HuH-7 (cell line): ENCODE measurements at places on chromosomes 1 and 21.

DNA sequence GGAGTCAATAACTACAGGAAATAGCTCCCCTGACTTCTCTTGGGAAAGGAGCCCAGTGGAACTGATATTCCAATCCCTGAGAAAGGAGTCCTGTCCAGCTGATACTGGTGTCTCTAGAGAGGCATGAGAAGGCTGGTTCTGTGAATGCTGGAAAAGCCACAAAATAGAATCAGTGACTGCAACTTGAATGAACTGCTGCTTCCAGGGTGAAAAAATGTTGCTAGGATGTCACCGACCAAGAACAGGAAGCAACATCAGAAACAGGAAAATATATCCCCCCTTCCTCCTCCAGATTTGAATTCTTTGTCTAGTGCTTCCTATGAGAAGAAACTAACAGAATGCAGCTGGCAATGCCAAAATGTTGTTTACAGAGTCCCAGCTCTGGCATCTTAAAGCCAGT, 269.3 kb upstream of the LYPLAL1 start:
- DNase-seq: no peak

GRCh38 chr21:28740125-28740524, 252.6 kb downstream of the LTN1 start:
- no peak for DNase-seq

GRCh38 chr1:90834886-90835660, 118.0 kb upstream of the BARHL2 start:
- DNase-seq: no peak

GRCh38 chr1:97680470-97680869, 240.4 kb downstream of the DPYD start:
- DNase-seq: no peak

GRCh38 chr1:193185211-193185610, 1.2 kb downstream of the B3GALT2 start:
- no peak for DNase-seq

- no peak for DNase-seq
These were observed 53.5 kb upstream of the TRAPPC10 start for GRCh38 chr21:43958364-43959158.

GRCh38 chr1:55575571-55576279, 360.6 kb upstream of the USP24 start:
- DNase-seq: no peak

GRCh38 chr21:35316933-35317332, 267.8 kb upstream of the RUNX1 start:
- DNase-seq: no peak

GRCh38 chr1:119081267-119081666, 59.2 kb downstream of the WARS2 start:
- DNase-seq: no peak

- no peak for DNase-seq
These were observed 1.5 kb upstream of the LIX1L start for GRCh38 chr1:145959333-145959732.

GRCh38 chr1:97820470-97821188, 100.2 kb downstream of the DPYD start:
- DNase-seq: no peak

GRCh38 chr1:170461291-170461747, 70.6 kb upstream of the GORAB start:
- no peak for DNase-seq

DNA sequence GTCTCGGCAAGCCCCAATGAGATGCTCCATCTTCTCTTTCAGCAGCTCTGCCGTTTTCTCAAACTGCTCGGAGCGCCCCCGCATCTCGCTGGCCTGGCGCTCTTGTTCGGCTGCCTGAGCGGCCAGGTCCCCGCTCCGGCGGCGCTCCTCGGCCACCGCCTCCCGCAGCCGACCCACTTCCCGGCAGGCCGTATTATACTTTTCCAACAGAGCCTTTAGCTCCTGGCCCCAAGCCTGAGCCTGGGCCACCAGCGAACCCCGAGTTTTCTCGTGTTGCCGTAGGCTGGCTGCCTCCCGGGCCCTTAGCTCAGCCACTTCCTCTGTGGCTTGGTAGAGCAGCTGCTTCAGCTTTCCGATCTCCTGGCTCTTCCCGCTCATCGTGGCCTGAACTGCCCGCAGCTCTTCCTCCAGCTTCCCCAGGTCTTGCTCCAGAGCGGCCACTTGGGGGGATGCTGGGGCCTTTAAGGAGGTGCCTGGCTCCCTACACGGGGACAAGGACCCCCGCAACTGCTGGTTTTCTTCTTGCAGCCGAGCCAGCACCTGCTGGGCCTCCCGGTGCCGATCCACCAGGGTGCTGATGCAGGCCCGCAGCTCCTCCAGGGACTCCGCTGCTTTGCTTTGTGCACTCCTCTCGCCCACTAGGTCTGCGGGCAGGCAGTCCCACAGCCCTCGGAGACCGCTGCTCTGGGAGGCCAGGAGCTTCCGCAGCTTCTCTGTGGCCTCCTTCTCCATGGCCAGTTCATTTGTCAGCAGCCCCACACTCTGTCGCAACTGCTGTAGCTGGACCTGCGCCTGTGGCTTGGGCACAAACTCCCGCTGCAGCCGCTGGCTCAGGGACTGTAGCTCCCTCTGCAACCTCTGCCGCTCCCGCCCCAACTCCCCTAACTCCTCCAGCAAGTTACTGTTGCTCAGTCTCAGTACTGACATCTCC, 13.4 kb upstream of the PIAS3 start:
- no peak for DNase-seq

- DNase-seq: no peak
These were observed 501 bp upstream of the MRAP start for GRCh38 chr21:32298148-32298559.

- no peak for DNase-seq
These were observed 36.4 kb downstream of the PALMD start for GRCh38 chr1:99682291-99682751.

DNA sequence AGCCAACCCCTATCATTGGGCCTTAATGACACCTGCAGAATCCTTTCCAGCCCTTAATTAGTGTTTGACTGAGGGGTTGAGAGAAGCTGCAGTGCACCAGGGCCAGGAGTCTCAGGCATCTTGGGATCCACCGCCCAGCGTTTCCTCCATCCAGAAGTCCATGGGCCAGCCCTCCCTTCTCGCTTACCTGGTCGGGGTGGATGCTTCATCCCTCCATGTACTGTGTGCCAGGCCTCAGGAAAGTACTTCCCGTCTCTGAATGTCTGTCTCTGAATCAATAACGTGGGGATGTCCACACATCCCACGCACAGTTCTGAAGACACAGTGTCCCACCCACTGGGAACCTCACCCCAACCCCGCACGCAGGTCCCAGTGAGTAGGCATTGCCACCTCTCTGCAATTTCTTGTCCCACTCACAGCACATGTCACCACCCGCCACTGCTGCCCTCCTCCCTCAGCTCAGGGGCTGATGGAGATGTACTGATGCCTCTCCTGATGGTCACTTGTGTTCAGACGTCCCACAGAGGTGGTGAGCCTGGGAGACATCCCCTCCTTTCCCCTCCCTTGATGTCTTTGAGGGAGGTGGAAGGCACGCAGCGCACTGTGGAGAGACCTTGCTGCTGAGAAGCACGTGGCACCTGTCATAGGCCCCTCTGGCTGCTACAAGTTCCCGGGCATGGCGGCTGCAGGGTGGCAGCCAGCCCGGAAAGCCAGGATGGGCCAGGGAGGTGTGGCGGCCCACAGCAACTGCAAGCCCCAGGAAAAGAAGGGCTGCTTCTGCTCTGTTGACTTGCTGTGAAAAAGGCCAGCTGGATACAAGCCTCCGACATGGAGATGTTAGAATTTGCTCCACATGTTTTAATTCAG, 29.4 kb upstream of the PRSS38 start:
- DNase-seq: no peak

DNA sequence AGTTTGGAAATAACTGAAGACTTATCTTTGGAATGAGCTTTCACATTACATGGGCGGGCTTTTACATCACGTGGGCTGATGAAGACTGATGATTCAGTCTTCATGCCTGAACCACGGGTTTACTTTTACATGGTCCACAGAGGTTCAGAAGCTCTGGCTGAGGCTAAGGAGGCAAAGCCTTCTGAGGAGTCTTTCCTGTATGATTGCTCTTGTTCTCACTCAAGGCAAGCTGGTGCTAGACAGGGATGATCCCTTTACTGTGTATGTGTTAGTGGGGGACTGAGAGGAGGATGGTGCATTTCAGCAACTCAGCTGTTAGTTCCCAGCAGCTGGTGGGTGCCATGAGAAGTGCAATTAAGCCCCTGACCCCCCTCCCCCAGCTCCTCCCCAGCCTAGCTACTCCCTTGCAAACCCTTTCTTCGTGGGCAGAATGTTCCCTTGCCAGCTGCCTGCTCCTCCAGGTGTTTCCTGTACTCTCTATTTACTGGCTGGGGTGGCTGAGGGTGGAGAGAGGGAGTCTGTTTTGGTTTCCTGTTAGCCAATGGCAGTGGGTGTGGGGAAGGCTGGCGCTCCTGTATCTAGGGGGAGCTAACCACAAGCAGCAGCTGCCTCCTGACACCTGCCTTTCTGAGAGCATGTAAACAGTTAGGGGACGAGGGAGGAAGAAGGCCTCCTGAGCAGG, 15.4 kb downstream of the BTG2 start:
- no peak for DNase-seq

GRCh38 chr1:227563324-227564201, at the start of gene ZNF678:
ZNF678 (plus strand) TSS chr1:227563556; CDS start chr1:227650992, 87,436 bp downstream.
- DNase-seq: peak; percentile 100

- no peak for DNase-seq
These were observed 13.9 kb downstream of the TPM3 start for GRCh38 chr1:154178013-154178412.

DNA sequence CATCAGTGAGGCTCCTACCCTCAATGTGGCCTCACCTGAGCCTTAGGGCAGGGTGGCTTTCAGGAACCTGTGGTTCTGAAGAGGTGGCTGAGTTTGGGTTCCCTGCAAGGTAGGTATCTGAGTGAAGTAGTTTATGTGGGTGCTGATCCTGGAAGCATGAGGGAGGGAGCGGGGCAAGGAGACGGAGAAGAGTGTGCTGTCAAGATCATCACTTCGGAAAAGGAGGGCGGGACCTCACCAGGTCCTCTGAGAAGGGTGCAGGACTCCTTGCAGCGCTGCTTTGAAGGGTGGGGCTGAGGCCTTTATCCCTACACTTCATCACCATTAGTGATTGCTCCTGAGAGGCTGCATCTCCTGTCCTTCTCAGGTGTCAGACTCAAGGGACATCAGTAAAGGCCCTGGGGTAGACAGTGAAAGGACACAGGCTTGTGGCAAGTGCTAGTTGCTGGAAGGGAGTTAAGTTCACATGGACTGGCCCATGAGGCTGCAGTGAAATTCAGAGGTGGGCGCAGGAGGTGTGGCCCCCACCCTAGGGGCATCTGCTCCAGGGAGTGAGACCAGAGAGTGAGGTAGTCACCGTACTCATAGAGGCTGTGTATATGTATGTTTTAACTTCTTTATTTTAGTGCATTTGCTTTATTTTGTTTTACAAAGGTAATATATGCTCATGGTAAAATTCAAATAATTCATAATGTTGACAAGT, 57.3 kb upstream of the GALNT2 start:
- DNase-seq: no peak

DNA sequence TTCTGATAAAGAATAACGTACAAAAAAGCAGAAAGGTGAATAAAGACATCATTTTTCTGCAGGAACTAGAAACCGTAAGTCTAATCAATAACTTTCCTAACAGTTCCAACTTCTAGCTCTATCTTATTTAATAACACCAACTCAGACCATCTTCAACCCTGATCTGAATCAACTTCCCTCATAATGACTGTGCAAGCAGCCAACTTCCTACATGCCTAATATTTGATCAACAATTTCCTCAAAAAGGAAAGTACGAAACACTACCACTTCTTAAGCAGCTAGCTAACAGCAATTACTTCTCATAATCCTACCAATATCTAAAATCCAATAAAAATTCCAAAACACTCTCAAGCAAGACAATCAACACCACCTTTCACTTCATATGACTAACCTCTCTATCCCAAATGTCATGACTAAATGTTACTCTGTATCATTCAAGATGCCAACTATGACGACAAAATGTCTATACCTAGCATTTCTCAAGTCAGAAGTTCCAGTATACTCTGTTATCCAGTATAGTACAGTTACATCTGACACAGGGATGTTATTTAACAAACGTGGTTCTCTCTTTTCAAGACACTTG, 1.7 kb downstream of the COP1 start:
- peak; percentile 2 for DNase-seq

DNA sequence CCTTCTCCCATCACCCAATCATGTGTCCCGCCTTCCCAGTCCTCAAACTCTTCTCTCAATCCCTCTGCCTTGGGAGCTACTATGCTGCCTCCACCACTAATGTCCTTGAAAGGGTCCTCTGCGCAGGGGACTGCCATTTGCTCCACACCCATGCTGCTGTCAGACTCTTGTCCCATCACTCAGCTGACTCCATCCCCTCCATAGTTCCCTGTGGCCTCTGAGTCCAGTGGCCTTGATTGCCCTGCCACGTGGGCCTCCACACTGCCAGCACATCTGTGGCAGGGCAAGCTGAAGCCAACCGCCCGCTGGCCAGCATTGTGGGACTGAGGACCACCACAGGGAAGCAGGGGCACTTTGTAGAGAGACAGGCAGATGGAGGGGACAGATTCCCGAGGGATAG, 1.3 kb upstream of the TNNT2 start:
- DNase-seq: no peak

DNA sequence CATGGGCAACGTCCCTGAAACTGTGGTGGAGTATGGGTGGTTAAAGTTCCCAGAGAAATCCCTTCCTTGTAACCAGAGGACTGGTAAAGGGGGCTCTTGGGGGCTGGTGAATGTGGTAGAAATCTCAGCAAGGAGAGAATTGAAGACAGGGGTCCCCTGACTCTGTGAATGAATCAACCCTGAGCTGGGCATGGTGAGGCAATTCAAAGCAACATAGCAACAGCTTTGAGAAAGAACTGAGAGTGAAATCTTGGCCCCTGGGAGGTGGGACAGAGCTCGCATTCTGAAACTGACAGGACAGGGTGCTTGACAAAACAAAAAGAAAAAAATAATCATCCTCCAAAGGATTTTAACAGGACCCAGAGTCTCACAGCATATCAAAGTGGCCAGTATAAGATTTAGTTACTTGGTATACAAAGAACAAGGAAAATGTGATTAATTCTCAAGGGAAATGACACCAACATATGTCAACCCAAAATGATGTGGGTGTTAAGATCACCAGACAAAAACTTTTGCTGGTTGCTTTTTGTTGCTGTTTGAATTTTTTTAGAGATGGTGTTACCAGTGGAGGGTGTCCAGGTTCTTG, 11.7 kb upstream of the SUMO3 start:
- no peak for DNase-seq

- DNase-seq: no peak
These were observed 165.8 kb upstream of the C1orf105 start for GRCh38 chr1:172254521-172255222.

DNA sequence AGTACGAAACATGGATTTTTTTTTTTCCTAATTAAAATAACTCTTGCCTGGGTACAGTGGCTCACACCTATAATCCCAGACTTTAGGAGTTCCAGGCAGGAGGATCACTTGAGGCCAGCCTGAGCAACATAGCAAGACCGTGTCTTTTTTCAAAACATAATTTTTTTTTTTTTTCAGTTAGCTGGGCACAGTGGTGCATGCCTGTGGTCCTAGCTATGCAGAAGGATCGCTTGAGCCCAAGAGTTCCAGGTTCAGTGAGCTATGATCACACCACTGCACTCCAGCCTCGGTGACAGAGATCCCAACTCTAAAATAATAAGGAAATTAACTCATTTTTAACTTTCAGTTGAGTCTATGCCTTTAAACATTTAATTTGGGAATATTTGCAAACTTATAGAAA, 170.1 kb downstream of the NEK7 start:
- no peak for DNase-seq
